ENCODE measurements at places on chromosomes 6 and 20.

- DNase-seq: peak; percentile 15
Measured at GRCh38 chr20:32490942-32491763, 94.0 kb downstream of the NOL4L start.

GRCh38 chr20:56987986-56988385, 278.5 kb downstream of the BMP7 start:
- DNase-seq: no peak

DNA sequence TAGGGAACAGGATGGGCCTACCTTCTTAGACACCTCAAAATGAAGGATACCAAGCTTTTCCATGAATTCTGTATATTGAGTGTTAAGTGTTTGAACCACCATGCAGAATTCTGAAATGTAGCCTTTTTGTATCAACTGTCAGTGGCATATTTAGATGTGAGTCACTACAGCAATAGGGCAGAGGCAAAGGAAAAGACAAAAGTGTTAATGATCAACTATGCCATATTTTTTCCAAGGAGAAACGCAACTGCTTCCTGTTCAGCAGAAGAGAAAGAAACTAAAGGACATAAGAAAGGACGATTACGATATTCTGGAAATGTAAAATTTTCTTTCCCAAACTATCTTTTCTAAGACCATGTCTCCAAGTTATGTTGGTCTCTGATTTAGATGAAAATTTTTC, 104.6 kb upstream of the RSPO3 start:
- DNase-seq: no peak

DNA sequence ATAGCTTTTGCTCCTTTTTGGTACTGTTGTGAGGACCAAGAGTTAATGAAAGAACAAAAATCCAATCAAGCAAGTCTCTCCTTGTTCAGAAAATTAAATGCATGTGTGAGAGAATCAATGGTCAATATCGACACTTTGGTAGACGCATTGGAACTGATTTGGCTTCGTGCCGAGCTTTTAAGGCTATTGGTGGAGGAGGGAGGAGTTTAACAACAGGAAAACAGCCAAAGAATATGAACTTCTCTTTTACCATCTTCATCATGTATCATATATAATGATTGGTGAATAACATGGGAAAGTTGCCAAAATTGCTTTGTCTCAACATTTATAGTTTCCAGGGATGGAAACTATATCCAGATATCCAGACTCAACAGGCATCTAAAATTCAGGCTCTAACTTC, 266.5 kb upstream of the CITED2 start:
- no peak for DNase-seq

DNA sequence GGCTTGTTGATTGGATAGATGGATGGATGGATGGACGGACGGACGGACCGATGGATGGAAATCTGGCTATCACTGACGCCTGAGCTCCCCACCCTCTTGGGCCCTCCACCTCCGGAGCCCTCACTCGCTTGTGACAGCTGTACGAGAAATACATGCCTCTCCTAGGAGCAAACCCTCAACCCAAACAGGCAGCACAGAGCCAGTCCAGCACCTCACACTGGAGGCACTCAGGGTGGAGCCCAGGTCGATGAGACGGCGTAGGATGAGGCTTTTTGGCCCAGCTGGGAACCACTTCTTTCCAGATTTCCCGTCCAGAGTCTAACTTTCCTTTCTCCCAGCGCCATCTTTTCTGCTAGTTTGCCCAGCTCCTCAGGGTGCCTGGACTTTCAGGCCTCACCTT, 2.7 kb upstream of the LY6G5C start:
- DNase-seq: no peak

GRCh38 chr20:38831995-38832620, 26.6 kb downstream of the PPP1R16B start:
- no peak for DNase-seq

DNA sequence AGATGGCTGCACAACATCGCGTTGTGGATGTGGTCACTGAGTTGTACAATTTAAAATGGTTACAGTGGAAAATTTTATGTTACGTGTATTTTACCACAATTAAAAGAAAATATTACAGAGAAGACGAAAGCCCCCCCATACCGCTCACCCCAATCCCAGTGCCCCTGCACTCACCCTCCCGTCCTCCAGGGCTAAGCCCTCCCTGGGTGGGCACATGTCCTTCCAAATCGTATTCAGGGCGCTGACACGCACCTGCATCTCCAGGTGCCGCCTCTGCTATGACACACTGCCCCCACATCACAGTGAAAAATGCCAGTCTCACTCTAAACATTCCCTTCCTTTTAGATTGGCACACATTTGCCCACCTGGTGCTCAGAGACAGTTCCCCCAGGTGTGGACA, 49.4 kb downstream of the PSMG4 start:
- no peak for DNase-seq

- no peak for DNase-seq
Measured at GRCh38 chr6:80789912-80790570, 683.6 kb downstream of the BCKDHB start.

GRCh38 chr20:57803508-57804005, 93.7 kb upstream of the PMEPA1 start:
- no peak for DNase-seq

DNA sequence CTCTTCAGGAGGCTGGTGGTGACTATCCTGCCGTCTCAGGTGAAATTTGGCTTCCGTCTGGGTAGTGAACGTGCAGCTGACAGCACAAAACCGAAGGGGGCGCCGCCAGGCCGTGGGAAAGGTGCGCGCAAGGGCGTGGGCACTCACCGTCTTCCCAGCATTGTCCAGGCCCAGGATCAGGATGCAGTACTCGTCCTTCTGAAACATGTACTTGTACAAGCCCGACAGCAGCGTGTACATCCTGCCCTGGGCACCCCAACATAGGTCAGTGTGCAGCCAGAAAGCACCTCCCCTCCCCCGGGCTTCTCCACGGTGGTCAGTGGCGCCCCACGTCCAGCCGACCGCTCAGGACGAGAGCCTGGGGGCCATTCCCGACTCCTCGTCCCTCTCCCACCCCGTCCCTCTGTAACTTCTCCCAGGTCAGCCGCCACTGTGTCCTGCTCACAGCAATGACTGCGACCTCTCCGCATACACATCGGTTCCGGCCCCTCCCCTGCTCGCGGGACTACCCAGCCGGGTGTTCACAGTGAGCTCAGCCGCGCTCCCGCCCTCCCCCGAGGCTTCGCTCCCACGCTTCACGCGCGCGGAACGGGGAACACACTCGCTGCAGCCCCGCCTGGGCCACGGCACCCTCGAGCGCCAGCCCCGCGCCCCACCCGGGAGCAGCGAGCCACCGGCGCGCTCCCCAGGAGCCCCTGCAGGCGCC, 771 bp downstream of the ARFRP1 start:
- peak; percentile 48 for DNase-seq

DNA sequence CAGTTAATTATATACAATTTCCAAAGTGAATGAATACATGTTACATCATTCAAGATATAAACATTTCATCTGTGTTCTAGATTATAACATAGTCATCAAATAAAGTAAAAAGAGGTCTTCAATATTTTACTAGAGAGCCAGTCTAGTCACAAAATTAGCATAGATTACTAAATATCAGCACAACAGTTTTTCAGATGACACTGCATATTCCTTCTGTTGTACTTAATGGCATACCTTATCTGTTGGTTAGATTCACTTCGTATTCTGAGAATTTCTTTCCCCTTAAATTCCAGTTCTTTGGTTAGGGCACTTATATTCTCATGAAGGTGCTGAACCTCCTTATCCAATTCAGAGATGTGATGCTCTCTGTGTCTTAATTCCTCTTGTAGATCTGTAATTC, 39.8 kb upstream of the MCM9 start:
- DNase-seq: no peak

GRCh38 chr6:36217188-36217587, 20.6 kb downstream of the BRPF3 start:
- DNase-seq: no peak

GRCh38 chr20:21173485-21173884, 47.6 kb downstream of the KIZ start:
- DNase-seq: no peak

GRCh38 chr6:159077123-159077522, 32.3 kb upstream of the TAGAP start:
- no peak for DNase-seq

DNA sequence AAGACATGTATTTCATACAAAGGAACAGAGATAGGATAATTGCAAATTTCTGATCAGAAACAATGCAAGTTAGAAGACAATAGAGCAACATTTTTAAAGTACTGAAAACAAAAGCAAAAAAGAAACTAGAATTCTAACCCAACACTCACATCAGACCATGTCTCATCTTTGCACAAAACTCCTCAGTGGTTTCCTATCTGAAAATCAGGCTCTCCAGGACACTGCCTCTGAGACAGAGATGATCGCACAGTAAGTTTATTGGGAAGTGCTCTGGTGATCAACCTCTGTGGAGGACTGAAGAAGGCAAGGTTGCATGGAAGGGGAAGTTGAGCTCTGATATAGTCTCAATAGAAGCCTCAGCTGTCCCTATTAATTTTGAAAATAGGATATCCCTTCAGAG, 2.3 kb upstream of the TTBK1 start:
- DNase-seq: no peak

- DNase-seq: no peak
Measured at GRCh38 chr6:45650524-45651135, 272.9 kb upstream of the SUPT3H start.

DNA sequence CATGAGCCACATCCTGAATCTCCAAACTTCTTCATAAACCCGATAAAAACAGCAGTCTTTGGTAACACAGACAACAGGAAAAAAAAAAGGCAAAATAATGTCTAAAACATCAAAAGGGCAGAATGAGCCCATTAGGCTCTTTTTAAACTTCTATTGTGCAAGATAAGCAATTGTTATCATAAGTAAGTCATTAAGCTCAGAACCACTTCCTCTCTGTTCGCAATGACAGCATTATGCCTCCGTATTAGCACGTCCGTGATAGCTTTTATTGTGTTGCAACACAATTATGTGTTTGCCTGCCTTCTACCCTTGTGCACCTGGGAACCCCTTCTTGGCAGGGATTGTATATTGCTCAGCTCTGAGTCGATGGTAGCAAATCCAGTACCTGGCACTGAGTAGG, 147.1 kb downstream of the LRFN2 start:
- no peak for DNase-seq

GRCh38 chr6:126784161-126784790, 334.2 kb upstream of the RSPO3 start:
- no peak for DNase-seq

GRCh38 chr6:22882581-22882980, 313.2 kb downstream of the HDGFL1 start:
- no peak for DNase-seq

- DNase-seq: no peak
Measured at GRCh38 chr6:12772416-12772815, 55.8 kb downstream of the PHACTR1 start.

DNA sequence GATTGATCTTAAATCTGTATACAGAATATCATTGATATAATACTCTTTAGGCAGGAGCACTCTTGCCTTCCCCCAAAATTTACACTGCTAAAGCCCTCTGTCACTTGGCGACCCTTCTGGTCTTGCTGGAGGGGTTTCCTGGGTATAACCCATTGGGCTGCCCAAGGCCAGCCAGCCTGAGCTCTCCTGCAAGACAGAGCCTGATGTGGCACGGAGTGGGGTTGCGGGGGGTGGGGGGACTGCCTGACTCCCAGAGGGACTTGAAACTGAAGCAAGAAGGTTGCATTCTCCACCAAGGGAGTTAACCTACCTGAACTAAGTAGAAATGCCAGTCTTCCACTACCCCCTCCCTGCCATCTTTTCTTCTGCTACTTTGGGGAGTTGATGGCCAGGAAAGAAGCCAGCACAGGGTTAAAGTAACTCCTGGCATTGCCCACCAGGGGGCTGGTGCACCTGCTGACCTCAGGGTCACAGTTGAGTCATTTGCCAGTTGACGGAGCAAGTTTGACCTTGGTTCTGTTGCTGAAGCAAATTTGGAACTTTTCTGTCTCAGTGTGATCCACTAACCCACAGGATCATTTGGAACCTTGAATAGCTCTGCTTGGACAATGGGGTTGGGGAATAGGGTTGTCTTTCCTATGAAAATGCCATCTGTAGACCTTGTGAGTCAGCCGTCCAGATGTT, 79.4 kb downstream of the ASXL1 start:
- DNase-seq: no peak

DNA sequence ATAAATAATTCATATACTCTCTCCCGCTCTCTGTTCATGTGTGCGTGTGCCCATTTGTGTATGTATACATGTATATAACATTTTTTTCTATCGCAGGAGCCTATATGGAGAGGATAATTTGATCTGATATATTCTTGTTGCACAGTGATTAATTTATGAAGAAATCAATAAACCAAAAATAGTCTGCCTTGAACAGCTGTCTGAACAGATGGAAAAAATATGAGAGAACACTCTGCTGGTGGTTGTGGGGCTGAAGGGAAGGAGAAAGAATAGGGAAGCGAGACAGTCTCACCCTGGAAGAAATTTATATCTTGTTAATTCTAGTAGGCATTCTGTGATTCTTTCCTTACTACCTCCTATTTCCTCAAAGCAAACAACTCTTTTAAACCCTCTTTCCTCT, 96.6 kb upstream of the B3GAT2 start:
- DNase-seq: no peak

GRCh38 chr6:98975421-98975820, 27.7 kb upstream of the FBXL4 start:
- no peak for DNase-seq

DNA sequence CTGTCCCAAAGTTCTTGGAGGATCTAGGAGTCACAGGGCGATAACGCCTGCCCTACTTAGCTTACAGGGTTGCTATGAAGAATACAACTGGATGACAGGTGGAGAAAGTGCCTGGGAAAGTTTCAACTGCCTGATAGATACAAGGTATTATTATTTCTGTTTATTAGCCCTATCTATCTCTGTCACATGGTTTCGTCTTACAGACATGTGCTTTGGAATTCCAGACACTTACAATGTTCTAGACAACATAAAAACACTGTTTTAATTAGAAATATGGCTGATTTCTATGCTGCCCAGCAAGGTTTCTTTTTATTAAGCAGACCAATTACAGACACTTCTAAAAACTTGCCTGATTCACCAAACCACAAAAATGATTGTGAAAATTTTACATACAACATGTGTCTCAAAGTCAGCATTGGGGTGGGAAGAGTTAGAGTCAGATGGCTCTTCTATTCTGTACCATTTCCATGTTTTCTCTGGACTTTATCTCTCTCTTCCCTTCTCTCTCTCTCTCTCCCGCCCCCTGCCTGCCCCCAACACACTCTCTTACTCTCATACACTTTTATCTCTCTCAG, 50.0 kb downstream of the GJA10 start:
- no peak for DNase-seq
